ENCODE measurements at places on chromosomes 13 and 19.

DNA sequence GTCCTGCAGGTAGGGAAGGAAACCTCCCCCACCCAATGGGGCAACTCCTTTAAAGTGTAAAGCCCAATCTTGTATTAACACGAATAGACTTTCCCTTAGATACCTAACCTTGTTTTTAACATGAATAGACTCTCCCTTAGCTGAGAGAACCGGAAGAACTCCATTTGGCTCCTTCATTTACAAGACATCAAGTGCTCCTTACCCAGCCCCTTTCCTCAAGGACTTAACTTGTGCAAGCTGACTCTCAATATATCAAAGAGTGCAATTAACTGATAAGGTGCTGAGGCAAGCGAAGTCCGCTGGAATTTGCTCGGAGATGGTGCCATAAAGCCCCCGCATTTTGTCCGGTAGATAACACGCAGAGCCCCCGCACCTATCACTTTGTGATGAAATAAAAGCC, 9.9 kb upstream of the ZNF90 start:
- no peak for DNase-seq

DNA sequence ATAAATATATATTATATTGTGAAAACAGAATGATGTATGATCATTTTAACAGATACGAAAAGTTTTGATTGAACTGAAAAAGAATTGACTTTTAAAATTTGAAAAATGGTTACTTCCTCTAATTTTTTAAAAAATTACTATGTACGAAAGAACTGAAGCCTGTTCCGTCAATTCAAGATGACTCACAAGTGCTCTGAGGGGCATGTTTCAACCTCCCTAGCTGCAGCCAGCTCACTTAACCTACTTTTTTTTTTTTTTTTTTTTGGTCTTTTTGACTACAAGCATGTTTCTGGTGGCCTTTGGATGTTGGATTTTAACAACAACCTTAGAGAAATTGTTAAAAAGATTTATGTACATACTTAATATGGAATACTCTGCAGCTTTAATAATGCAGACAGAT, 1139.3 kb downstream of the DIAPH3 start:
- no peak for DNase-seq

DNA sequence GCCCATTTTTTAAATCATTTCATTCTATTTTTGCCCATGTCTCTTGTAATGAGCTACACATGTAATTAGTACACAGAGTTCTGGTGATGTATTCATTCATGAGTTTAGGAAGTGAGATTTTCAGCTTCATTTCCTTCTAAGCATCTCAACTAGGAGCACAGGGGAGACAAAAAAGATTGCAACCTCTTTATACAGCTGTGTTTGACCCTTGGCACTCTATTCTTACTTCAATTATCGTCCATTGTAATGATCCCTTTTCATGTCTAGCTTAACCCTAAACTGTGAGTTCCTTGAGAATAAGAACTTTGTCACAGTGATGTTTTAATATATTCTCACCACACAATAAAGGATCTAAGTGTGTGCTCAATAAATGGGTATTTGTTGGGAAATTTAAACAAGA, 67.1 kb downstream of the GPC6 start:
- no peak for DNase-seq

GRCh38 chr19:38049105-38049649, 142.2 kb downstream of the SIPA1L3 start:
- DNase-seq, result no peak

Data from cardiac fibroblast (primary cell).